ENCODE measurements at places on chromosomes 6 and 20. TPM values are rescaled to one million over a fixed set of nuclear protein-coding genes. Genes with fewer than 3 reads are reported as not detected.

The ALDH5A1 gene
- total RNA-seq, result 14.2 TPM

DNA sequence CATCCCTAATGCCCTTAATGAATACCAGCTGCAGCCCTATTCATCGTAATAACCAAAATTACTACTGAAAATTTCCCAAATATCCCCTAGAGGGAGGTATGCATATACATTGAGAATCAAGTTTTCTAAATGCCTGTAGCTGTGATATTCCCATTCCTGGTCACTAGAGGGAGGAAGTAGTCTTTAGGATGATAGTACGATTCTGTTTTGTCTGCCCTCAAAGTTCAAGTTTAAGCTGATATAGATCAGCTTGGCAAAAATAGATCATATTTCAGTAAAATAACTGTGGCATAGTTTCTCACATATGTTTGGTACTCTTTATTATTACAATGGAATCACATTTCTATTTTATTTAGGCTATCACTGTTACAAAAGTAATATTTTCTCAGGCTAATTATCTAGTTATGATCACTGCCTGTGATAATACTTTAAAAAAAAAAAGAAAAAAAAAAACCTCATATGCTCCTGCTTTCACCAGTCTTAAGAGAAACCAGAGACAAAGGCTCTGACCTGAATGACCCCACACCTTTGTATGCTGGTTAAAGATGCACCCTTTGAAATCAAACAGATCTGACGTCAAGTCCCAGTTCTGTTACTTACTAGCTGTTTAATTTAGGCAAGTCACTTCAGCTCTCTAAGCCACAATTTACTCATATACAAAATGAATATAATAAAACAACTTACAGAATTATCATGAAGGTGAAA is 11.0 kb downstream of the TSPYL1 start:
- DNase-seq, result no peak
- H3K4me1 ChIP-seq, result peaks cover 7% of the 10 kb centered on the region
- H3K27me3 ChIP-seq, result no peaks in the 10 kb centered on the region
- no peak overlapping the region for H3K27ac ChIP-seq

- H3K36me3 ChIP-seq, result no peaks in the 10 kb centered on the region
- no peak for DNase-seq
- no peaks in the 10 kb centered on the region for H3K27me3 ChIP-seq
- no peak overlapping the region for H3K27ac ChIP-seq
Measured at GRCh38 chr6:52904562-52905279, 4.8 kb downstream of the GSTA3 start.

- no peak overlapping the region for H3K27ac ChIP-seq
- DNase-seq, result no peak
- H3K36me3 ChIP-seq, result no peaks in the 10 kb centered on the region
- no peaks in the 10 kb centered on the region for H3K4me1 ChIP-seq
- no peaks in the 10 kb centered on the region for H3K27me3 ChIP-seq
- H3K4me3 ChIP-seq, result no peak overlapping the region
Measured at GRCh38 chr6:90787446-90787845, 200.6 kb upstream of the MAP3K7 start.

GRCh38 chr6:80186082-80186481 is 79.6 kb downstream of the BCKDHB start:
- no peaks in the 10 kb centered on the region for H3K4me1 ChIP-seq
- DNase-seq, result no peak
- no peak overlapping the region for H3K27ac ChIP-seq
- no peaks in the 10 kb centered on the region for H3K27me3 ChIP-seq
- H3K4me3 ChIP-seq, result no peak overlapping the region
